ENCODE measurements at places on chromosomes 16 and 17.

GRCh38 chr16:80883816-80884215 lies 79.4 kb upstream of the CDYL2 start:
- DNase-seq: no peak

- DNase-seq: no peak
Measured at GRCh38 chr16:87958632-87959031, 7.4 kb downstream of the BANP start.

DNA sequence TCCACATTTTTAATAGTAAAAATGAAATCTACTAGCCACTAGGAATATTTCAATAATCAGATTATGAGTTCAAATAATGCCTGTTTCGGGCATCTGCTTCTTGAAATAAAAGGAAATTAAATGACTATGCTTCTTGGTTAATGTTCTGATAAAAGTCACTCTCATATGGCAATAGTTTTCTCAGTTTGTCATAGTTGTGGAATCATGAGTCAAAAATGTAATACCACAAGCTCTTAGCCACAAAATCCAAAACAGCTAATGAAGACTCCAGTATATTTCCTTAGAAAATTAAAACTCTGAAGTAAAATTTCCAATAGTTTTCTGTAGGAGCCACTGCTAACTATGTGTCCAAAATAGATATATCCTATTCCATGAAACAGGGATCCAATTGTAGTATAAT lies 676.3 kb upstream of the CDH8 start:
- no peak for DNase-seq

- DNase-seq: no peak
Measured at GRCh38 chr17:13931800-13932460, 137.4 kb upstream of the COX10 start.

GRCh38 chr16:78768226-78768625 lies 668.8 kb downstream of the WWOX start:
- no peak for DNase-seq

All from stimulated activated CD8-positive, alpha-beta memory T cell treated with anti-CD3 and anti-CD28 coated beads, Interleukin-7, amount 100 ng/mL, for 24 hours (primary cell).